ENCODE measurements at places on chromosomes 2 and 18.

- no peak for DNase-seq
These were observed 8.7 kb upstream of the ZBTB14 start for GRCh38 chr18:5304232-5304631.

DNA sequence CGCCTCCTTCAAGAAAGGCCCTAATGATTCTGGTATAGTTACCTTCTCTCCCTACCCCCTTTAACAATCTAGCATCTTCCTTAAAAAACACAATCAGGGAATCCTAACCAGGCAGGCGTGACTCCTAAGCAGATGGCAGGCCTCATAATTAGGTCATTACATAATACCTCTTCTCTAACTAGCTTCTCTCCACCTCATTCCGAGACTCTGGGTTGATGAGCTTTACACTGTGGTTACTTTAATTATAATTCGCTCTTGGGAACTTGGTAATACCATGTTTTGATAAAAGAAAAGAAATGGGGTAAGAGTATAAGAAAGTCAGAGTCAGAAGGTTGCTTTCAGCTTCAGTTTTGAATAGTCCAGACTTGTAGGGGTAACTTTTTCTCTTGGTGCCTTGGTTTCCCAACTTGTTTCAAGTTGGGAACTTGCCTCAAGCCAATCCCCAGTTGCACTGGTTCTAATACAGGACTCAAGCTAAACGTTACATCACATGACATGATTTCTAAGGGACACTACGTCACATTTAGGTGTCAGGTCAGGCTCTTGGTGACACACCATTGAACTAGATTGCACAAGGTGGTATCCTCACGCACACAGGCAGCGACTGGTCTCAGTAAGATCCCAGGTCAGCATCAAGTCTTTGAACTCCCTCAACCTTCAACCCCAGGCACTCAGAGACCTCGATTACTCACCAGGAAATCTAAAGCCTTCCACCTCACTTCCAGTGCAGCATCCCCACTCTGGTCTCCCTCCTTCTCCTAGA, 59.2 kb downstream of the AAK1 start:
- peak; percentile 78 for DNase-seq

- no peak for DNase-seq
These were observed 4.0 kb upstream of the FHL2 start for GRCh38 chr2:105402809-105403208.

DNA sequence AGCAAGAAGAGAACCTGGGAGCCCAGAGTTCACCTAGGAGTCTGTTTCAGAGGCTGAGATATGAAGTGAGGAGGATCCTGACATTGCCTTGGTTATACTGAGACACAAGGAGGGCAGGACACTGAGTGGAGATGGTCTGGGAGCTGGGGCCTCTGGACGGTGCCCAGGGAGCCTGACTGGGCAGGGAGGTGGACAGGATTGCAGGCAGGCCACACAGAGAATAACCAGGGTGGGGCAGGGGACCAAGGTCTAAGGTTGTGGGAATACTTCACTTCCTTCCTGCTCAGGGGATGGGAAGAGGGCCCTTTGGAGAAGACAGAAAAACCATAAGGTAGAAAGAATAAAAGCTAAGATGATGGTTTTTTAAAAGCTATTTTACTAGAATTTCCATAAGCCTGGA, 18.7 kb downstream of the EDAR start:
- no peak for DNase-seq

GRCh38 chr2:175579646-175580045, 398.1 kb upstream of the ATP5MC3 start:
- peak; percentile 56 for DNase-seq
